A549 treated with RU486 at 1 μM for 4 hours (cell line): ENCODE measurements at places on chromosomes 6 and 20. TPM values are rescaled to one million over a fixed set of nuclear protein-coding genes. Genes with fewer than 3 reads are reported as not detected.

The PPP1R16B gene
- 0.06 to 0.27 TPM (median 0.16 TPM) in 5 replicates for total RNA-seq

The TMC2 gene
- total RNA-seq, result not detected in 5 replicates

The TAAR5 gene
- not detected in 5 replicates for total RNA-seq

The LPIN3 gene
- total RNA-seq, result 7.5 to 12.1 TPM (median 8.4 TPM) in 5 replicates

The PREX1 gene
- total RNA-seq, result 11.8 to 14.4 TPM (median 12.5 TPM) in 5 replicates

The C20orf141 gene
- total RNA-seq, result 0.34 to 0.66 TPM (median 0.36 TPM) in 3 of 5 replicates, not detected in the others

The RIPOR3 gene
- 0.05 to 0.10 TPM (median 0.06 TPM) in 3 of 5 replicates, not detected in the others for total RNA-seq

The TMEM239 gene
- total RNA-seq, result 0.02 to 0.07 TPM in 2 of 5 replicates, not detected in the others

The CLDN20 gene
- not detected in 5 replicates for total RNA-seq

The PTGIS gene
- total RNA-seq, result 0.07 TPM in 2 of 5 replicates, not detected in the others

The VGLL2 gene
- total RNA-seq, result not detected in 5 replicates

The ZNF217 gene
- total RNA-seq, result 11.7 to 25.1 TPM (median 22.7 TPM) in 5 replicates

The EPHA7 gene
- 0.03 to 0.18 TPM (median 0.07 TPM) in 5 replicates for total RNA-seq

The SMLR1 gene
- not detected in 5 replicates for total RNA-seq

The SEL1L2 gene
- not detected in 5 replicates for total RNA-seq

The WFDC5 gene
- not detected in 5 replicates for total RNA-seq

The KIF25 gene
- 0.14 TPM in 1 of 5 replicates, not detected in the others for total RNA-seq

The HAO1 gene
- total RNA-seq, result not detected in 5 replicates

The MCCD1 gene
- not detected in 5 replicates for total RNA-seq

The RSPO4 gene
- not detected in 5 replicates for total RNA-seq

The ME1 gene
- total RNA-seq, result 32.6 to 47.6 TPM (median 41.6 TPM) in 5 replicates

The BTN1A1 gene
- total RNA-seq, result not detected in 5 replicates

The SSTR4 gene
- total RNA-seq, result 0.07 TPM in 1 of 5 replicates, not detected in the others

The APMAP gene
- 145 to 166 TPM (median 162 TPM) in 5 replicates for total RNA-seq

The MMP24 gene
- total RNA-seq, result 15.4 to 20.7 TPM (median 20.1 TPM) in 5 replicates

The LTA gene
- 0.10 TPM in 1 of 5 replicates, not detected in the others for total RNA-seq

The ULBP3 gene
- total RNA-seq, result 3.4 to 4.2 TPM (median 3.8 TPM) in 5 replicates

The PRSS16 gene
- total RNA-seq, result 2.7 to 3.8 TPM (median 2.8 TPM) in 5 replicates

The BEND6 gene
- 0.53 to 1.6 TPM (median 0.88 TPM) in 5 replicates for total RNA-seq

The HLA-DQA1 gene
- not detected in 5 replicates for total RNA-seq

The CPXM1 gene
- not detected in 5 replicates for total RNA-seq

The C2 gene
- 0.15 to 0.45 TPM (median 0.35 TPM) in 5 replicates for total RNA-seq

The IMPG1 gene
- total RNA-seq, result not detected in 5 replicates

The KHDC1L gene
- total RNA-seq, result 0.25 to 0.51 TPM (median 0.39 TPM) in 4 of 5 replicates, not detected in the other

The SLPI gene
- 8.9 to 16.3 TPM (median 11.7 TPM) in 5 replicates for total RNA-seq

The ZNF334 gene
- not detected in 5 replicates for total RNA-seq

The XKR7 gene
- total RNA-seq, result 0.01 TPM in 1 of 5 replicates, not detected in the others

The CRYBG1 gene
- 0.27 to 1.0 TPM (median 0.72 TPM) in 5 replicates for total RNA-seq
